ENCODE measurements at places on chromosomes 4 and X.

GRCh38 chr4:184474263-184475095 is at the start of gene IRF2:
Gene IRF2, minus strand, starts transcription at chr4:184474550. Its CDS starts 45,486 bp downstream, at chr4:184429064.
- peak; percentile 99 for DNase-seq

DNA sequence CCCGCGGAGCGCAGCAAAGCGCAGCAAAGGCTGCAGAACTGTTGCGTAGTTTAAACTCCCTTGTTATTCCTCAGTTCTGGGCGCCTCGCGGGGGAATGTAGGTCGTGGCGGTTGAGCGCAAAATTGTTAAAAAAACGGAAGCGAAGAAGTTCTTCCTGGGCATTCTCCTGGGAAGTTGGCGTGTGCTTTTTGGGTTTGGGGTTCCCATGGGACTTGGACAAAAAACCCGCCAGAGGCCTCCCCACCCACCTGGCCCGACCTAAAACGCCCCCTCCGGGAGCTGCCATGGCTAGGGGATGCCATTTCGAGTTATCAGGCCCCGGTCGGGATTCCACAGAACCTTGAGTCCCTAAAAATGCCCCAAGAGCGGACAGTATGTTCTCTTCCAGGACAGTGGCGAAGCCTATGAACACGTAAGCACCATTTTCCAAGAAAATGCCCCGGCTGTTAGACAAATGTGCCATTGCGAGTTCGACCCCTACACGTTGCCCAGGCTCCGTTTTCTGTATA is 8.9 kb downstream of the ZIC3 start:
- DNase-seq, result no peak

DNA sequence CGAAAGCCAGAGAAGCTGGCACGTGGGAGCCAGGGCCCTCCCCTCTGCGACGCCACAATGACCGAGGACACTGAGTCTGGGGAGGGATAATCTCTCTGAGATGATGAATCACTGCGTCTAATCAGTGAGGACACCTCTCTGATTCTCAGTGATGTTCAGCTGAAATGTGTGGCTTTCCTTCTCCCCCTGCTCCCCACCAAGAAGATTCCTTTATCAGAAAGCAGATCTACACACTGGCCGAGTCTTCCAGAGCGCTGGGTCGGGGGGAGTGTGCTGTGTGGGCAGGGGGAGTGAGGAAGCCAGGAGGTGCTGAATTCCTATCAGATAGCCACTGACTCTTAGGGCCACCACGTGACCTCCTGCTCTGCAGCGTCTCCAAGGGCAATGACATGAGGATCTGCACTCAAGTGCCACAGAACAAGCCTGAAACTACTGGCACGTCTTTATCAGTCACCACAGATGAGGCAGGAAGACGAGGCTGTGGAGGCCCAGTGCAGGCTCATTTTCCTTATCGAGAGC is 89.2 kb downstream of the GATB start:
- DNase-seq, result peak; percentile 62

- no peak for DNase-seq
These were observed 106.3 kb downstream of the GC start for GRCh38 chr4:71677568-71677967.

GRCh38 chr4:158538911-158539310 is 17.2 kb downstream of the RXFP1 start:
- DNase-seq, result no peak

Data from mesenchymal stem cell (in vitro differentiated cells and primary cell).